ENCODE measurements at places on chromosomes 3 and 15. TPM values are rescaled to one million over a fixed set of nuclear protein-coding genes. Genes with fewer than 3 reads are reported as not detected.

DNA sequence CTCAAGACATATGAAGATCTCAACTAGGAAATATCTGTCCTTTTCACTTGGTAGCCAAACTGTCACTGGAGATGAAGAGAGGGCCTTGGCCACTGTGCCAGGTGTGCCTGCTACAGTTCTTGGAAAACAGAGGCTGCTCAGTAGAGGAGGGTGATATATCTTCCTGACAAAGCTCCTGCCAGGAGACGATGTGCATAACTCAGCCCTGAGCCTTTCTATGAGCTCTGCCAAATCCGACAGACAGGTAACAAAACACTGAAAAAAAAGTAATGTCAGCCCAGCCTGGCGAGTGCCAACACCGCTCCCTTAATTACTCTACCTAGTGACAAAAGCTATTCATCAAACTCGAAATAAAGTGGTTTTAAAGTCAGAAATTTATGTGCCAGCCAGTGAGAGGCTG is 123.2 kb downstream of the MFSD1 start:
- no peak overlapping the region for H3K4me3 ChIP-seq
- no peaks in the 10 kb centered on the region for H3K4me1 ChIP-seq

Gene ROBO1
- total RNA-seq: 6.7 TPM

GRCh38 chr15:63763476-63764123 is 70.1 kb downstream of the HERC1 start:
- peaks cover 3% of the 10 kb centered on the region for H3K36me3 ChIP-seq
- no peak overlapping the region for H3K4me3 ChIP-seq
- DNase-seq: no peak
- H3K27me3 ChIP-seq: no peaks in the 10 kb centered on the region

Gene THSD4
- total RNA-seq: not detected
